ENCODE measurements at places on chromosomes 4 and X.

DNA sequence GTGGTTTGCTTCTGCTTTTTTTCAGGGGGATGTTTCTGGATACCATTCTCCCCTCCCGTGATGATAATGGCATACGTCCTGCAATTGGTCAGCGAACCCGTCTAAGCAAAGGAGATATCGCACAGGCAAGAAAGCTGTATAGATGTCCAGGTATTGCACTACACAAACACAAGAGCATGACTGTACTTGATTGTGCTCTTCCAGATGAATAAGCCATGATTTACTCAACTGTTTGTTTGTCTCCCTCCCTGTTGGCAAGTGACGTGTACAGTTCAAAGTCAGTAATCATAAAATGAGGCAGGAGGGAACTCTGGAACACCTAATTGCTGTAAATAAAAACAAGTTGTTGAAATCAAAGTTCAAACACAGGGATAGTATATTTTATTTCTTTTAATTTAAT, 141.4 kb downstream of the TLL1 start:
- DNase-seq = no peak

GRCh38 chr4:139875411-139875825, 209.8 kb downstream of the MGST2 start:
- DNase-seq = peak; percentile 77

DNA sequence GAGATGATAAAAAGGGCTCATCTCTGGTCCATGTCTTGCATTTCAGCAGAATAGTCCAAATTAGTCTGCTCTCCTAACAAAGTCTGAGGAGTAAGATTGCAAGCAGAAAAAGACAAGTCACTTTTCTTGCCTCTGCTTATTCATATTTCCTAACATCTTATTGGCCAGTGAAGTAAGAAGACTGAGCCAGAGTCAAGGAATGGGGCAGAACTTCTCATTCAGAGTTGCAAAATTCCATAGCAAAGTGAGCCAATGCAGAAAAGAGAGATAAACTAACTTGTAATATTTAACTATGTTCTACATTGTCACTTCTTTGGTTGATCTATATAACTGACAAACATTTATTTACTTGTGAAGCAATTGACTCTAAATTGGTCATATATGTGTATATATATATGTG, 2304.0 kb downstream of the ARAP2 start:
- DNase-seq = no peak

DNA sequence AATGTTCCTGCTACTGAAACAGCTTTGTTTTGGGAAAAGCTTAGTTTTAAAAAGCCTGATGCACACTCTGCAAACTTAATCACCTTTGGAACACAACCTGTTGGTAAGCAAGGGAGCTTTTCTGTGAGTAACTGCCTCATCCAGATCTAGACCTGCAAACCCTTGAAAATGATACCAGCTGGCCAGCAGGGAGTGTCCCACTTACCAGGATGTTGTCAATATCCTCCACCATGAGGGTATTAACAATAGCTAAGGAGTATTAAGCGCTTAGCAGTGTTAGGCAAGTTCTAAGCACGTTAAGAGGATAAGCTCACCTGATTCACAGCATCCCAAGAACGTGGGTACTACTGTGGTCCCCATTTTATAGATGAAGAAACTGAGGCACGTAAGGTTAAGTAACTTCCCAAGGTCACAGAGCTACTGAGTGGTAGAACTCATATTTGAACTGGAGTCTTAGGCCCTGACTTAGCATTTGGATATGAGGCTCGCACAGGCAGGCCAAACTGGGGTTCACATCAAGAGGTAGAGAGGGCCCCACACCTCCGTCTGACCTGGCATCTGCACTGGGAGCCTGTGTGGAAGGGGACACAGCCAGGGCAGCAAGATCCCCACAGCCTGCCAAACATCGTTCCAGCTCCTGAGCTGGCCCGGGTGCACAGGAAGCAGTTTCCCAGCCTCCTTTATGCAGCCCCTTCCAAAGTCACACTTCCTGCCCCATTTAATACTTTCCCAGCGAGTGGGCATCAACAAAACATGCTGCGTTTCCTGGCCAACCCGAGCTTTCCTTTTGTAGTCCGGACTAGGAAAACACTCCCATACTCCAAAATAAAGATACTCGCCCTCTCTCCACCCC, 32.7 kb downstream of the IRF2 start:
- no peak for DNase-seq

DNA sequence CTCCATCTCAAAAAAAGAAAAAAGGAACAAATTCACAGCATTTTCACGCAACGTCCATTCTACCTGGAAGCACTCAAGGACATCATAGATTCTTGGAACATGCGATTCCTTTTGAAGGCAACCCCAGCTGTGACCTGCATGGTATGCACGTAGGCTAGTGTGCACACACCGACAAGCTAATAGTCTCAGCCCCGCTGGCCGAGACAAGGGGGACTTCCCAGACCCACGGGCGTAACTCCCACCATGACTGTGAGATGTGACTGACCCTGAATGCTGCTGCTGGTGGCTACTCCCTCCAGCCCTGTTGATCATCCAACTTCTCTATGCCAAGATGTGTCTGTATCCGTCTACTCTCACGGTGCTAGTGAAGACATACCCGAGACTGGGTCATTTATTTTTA, 78.3 kb downstream of the CRLF2 start:
- no peak for DNase-seq

- DNase-seq = no peak
These were observed 21.9 kb upstream of the ARHGAP10 start for GRCh38 chr4:147709999-147710398.

DNA sequence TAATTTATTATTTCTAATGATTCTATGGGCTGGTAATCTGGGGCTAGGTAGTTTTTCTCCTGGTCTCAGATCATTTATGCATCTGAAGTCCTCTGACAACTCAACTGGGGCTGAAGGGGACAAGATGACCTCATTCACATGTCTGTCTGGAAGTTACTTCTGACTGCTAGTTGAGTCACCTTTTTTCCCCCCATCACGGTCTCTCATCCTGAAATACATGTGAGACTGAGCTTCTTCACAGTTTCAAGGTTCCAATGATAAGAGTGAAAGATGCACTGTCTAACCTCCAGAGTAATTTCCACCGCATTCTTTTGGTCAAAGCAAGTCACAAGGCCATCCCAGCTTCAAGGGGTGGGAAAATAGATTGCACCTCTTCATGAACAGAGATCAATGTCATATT, 356.7 kb upstream of the RPS6KA3 start:
- DNase-seq = no peak

DNA sequence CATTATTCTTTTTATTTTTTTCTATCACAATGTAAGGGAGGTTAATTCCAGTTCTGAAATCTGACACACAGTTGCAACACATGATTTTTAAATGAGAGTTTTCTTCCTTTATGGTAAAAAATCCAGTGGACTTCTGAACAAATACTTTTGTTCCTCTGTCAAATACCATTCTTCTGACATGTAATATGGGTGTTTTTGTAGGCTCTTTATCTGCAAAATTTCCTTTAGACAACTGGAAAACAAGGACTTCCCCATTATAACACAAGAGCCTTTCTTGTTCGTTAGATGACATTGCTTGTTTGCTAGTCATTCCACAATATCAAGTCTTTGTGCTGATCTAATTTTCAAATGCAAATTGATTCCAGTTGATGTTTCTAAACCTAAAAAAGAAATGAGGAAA, 7.7 kb downstream of the FANCB start:
- no peak for DNase-seq

DNA sequence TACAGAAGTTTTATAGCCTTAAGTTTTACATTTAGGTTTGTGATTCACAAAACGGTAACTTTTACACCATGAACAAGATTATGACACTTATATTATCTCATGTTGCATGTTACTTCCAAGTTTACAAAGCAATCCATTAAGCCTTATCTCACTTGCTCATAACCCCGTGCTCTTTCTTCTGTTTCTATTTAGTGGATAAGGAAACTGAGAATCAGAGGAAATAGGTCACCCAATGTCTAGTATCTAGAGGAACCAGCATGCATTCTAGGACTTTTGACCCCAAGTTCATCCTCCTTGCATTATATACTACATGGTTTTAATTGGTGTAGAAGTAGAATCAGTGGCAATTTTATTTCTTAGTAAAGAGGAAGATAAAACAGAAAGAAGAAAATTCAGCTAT, 67.0 kb upstream of the ANXA3 start:
- no peak for DNase-seq

DNA sequence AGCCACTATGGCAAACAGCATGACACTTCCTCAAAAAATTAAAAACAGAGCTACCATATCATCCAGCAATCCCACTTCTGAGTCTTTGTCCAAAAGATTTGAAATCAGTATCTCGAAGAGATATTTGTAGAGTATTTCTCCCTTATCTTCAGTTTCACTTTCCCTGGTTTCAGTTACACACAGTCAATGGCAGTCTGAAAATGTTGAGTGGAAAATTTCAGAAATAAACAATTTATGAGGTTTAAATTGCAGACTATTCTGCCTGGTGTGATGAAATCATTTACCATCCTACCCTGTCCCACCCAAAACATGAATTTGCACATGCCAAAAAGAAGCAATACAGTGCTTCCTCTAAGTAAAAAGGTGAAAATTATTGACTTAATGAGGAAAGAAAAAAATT, 43.9 kb downstream of the NPY2R start:
- no peak for DNase-seq

GRCh38 chr4:139273835-139274234, 6.2 kb downstream of the MGARP start:
- DNase-seq = no peak

DNA sequence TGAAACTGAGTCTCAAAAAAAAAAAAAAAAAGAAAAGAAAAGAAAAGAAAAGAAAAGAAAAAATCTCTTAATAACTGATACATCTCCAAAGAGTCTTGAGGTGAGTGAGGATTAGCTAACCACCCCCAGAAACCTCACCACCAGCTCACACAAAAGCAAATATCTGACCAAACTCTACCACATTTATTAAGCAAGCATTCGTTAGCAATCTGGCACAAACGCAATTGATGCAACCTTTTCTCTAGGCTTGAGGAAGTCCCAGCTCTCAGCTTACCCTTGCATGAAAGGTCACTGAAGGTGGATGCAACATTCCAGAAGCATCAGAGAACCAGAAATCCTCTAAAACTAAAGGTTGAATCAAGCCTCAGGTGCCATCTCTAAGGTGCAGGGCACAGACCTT, 231.9 kb upstream of the BCOR start:
- DNase-seq = no peak

- DNase-seq = no peak
These were observed 51.7 kb downstream of the METTL14 start for GRCh38 chr4:118736900-118737299.

- no peak for DNase-seq
These were observed 109.7 kb upstream of the PNPLA4 start for GRCh38 chrX:8036914-8037313.

- DNase-seq = no peak
These were observed 11.3 kb downstream of the SLC10A6 start for GRCh38 chr4:86837691-86838503.

GRCh38 chr4:77917075-77917474, 54.4 kb downstream of the MRPL1 start:
- no peak for DNase-seq

DNA sequence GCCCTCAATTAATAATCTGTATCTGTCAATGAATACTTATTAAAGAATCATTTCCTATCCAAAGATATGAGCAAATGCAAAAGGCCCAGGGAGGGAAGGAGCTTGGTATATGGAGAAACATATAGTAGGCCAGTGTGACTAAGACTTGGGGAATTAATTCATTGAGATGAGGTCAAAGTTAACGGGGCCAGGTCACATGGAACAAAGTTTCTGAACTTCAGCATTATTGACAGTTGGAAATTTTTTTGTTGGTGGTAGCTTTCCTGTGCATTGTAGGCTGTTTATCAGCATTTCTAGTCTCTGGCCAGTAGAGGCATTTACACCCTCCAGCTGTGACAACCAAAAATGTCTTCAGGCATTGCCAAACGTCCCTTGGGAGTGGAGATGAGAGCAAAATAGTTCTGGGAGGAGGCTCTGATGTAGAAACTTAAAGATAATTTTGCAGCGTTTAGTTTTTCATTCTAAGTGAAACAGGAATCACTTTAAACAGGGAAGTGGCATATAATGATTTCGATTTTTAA, 202.0 kb downstream of the SLC4A4 start:
- no peak for DNase-seq

- DNase-seq = peak; percentile 36
These were observed at the start of gene EREG for GRCh38 chr4:74364652-74365491. Gene EREG, plus strand, starts transcription at chr4:74365145. Its CDS starts 164 bp downstream, at chr4:74365309.

DNA sequence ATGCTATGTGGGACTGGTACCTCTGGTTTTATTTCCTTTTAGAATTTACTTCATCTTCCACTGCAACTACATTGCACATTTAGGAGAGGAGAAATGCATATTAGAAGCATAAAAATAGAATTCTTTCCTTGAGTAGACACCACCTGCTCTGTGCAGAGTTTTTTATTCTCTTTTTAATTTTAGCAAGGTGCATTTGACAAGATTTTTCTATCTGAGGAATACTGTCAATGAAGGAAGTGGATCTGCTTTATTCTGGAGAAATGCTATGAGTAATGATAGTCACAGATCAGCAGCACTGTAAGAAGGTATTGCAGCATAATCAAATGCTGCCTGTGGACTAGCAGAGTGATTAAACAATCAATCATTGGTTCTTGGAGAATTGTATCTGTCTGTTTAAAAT, 1038.3 kb downstream of the RAPGEF2 start:
- no peak for DNase-seq

- DNase-seq = no peak
These were observed 31.3 kb upstream of the ETNPPL start for GRCh38 chr4:108794136-108794535.

DNA sequence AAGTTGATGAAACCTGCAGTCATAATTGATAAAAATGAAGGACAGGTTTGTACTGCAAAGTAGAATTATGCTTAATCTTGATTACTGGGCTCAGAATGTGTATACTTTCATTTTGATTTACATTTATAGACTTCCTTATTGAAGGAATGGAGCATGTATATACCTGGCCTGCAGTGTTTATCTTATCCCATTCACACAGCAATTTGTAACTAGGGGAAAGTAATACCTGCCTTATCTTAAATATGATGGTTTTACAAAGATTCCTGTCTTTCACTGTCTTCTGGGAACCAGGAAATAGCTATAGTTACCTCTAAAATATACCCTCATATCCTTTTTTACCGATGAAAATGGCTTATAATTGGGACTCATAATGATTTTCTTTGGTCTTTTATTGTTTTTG, 29.7 kb downstream of the ADD1 start:
- DNase-seq = no peak

GRCh38 chr4:94648699-94649098, 109.1 kb upstream of the BMPR1B start:
- DNase-seq = no peak

DNA sequence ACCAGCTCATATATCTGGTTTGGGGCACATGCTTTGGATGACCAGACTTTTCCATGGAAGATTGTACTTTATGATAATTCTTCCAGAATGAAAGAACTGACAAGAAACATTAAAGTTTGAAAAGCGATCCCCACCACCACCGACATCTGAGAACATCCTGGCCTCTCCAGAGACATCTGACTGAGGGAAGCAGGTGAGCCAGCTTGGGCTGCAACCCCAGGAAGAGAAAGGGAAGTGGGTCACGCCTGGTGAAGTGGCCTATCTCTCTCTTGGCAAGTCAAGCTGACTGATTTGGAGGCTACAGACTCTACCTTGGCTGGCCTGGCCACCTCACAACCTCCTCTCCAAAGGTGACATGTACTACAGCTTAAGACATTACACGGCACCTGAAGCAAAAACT, 20.7 kb downstream of the PARM1 start:
- DNase-seq = no peak
